OCI-LY7 (cell line): ENCODE measurements at places on chromosomes 2 and 18. TPM values are rescaled to one million over a fixed set of nuclear protein-coding genes. Genes with fewer than 3 reads are reported as not detected.

Gene ANKRD30B
- not detected in 2 replicates for total RNA-seq

Gene GPR155
- 0.96 and 1.9 TPM in 2 replicates for total RNA-seq

Gene CTLA4
- not detected in 2 replicates for total RNA-seq

Gene ALPI
- not detected in 2 replicates for total RNA-seq

Gene POTEJ
- 0.10 TPM in 1 of 2 replicates, not detected in the other for total RNA-seq

Gene GALNT3
- 2.6 and 3.6 TPM in 2 replicates for total RNA-seq

Gene AGXT
- total RNA-seq, result not detected in 2 replicates

Gene PLEKHH2
- 1.1 and 2.6 TPM in 2 replicates for total RNA-seq

Gene ALPP
- total RNA-seq, result not detected in 2 replicates
